ENCODE measurements at places on chromosomes 6 and 20.

DNA sequence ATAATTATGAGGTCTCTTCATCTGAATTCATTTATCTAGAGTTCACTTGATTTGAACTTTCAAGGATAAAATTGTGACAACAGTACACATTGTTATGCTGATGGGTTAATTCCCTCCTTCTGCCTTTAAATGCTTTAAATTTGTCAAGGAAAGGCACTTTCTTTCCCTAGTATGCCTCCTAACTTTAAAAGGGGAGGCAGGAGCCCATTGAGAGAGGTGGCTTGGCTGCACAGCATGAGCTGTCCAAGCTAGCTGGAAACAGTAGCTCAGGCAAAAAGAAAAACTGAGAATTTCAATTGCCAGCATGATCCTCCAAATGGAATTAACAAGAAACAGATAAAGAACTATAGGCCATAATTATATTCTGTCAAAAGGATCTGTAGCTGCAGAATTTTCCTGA lies 243.3 kb upstream of the GRIK2 start:
- no peak for DNase-seq

DNA sequence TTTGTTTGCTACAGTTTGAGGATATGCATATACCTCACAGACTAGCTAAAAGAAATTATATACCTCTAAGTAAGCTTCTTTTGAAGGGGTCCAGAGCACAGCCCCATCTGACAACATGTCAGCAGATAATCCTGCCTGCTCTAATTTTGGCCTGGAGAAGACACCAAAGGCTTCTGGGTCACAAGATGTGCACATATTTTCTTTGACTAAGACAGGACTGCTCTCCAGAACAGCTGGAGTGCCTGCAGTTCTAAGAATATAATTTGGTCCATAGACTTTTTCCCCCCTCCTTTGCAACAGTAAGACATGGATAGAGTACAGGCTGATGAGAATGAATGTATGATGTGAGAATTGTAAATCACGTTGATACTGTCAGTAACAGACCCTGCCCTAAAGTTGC lies 107.9 kb upstream of the KCNK16 start:
- no peak for DNase-seq

DNA sequence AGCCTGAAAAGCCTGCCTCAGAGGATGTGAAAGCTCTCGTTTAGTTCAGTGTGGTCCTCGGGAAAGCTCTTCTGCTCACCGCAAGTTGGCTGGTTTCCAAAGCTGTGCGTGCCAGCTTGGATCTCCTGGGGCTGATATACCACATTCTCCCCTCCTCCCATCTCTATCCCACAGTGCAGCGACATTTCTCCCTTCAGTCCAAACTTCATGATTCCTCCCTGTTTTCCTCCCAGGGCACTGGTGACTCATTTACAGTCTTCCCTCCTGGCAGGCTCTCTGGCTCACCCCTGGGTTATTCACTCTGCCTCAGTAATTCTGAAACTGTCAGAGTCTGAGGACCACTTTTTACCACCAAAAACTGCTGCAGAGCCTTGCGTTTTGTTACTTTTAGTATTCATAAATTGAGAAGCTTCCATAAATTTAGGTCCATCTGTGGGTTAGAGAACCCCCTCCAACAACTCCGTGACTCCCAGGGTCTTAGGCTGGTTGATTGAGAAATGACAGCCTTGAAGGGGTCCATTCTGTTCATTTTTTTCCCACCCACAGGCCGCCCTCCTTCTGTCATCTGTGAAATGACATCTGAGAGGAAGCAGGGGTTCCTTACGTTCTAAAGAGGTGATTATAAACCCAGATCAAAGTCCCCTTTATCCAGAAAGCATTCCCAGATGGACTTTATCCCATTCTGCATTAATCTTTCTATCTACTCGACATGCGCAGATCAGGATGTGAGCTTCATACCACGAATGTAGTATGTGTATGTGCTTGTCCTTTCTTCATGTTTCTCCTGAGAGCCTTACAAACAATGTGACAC lies 6.1 kb downstream of the TRIM10 start:
- peak; percentile 93 for DNase-seq

DNA sequence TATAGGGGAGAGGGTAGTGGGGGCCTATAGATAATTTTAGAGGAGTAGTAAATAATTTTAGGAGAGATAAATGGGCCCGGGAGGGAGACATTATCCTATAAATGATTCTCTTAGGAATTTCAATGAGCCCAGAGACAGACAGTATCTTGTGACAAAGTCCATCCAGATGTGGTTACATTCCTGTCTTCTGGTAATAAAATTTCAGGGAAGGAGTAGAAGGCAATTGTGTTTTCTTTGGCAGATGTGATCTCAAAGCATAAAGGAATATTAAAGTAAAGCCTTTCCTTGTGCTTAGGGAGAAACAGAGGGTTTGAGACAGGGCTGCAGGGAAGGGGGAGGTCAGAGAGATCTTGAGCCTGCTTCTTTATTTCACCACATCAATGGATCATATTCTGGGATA lies 979.8 kb upstream of the GJE1 start:
- DNase-seq = peak; percentile 63

DNA sequence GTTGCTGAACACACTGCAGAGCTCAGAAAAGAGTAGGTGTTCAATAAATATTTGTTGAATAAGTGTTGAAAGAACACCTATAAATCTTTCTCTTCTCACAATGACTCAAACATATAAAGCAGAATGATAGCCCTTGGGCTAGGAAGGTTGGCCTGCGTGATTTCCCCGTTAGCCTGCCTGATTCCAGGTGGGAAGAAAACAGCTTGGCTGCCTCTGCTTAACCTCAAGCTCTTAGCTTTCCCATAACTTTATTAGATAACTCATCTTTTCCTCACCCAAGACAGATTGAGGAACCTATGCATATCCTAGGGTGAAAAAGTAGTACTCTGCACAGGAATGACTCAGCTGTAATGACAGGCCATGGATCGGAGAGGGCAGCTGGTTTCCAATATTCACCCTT lies 300.3 kb upstream of the ID4 start:
- DNase-seq = no peak

- no peak for DNase-seq
These were observed 28.3 kb downstream of the DUSP22 start for GRCh38 chr6:320351-321157.

GRCh38 chr6:36147294-36147693 lies 17.0 kb downstream of the MAPK13 start:
- DNase-seq = no peak

GRCh38 chr6:22682979-22683378 lies 113.6 kb downstream of the HDGFL1 start:
- no peak for DNase-seq

GRCh38 chr6:15362274-15363160 lies 116.6 kb downstream of the JARID2 start:
- no peak for DNase-seq

DNA sequence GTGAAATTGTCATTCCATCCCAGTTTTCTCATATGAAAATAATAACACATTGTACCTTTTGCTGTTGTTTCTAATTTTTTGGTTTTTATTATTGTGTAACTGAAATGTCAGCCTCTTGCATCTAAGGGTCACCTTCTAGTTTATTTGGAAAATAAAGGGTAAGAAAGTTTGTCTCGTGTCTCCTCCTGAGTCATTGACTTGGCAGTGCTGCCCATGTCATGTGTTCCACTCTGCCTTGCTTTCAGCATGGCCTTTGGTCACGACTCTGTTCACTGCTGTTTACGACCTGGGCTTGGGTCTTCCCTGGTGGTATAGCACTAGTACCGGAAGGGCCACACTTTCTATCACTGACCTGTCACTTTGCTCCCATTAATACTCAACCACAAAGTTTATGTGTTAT lies 171.4 kb upstream of the RSPO3 start:
- DNase-seq = no peak
